ENCODE measurements at places on chromosomes 5 and 9.

- DNase-seq = peak; percentile 93
Measured at GRCh38 chr5:89399548-89399947, 516.6 kb upstream of the MEF2C start.

DNA sequence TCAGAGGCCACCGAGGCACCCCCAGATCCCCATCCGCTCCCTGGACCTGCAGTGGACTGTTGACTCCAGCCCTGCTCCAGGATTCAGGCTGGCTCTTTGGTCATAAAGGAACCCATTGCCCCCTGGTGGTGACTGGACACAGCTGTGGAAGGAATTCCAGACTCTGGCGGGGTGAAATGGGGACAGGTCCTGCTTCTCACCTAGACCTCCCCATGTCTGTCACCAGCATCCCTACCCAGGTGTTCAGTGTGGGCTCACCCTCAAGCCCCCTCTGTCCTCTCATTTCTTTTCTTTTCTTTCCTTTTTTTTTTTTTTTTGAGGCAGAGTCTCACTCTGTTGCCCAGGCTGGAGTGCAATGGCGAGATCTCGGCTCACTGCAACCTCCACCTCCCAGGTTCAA, 25.5 kb upstream of the STXBP1 start:
- DNase-seq = peak; percentile 78

GRCh38 chr9:132142924-132143323, 18.9 kb upstream of the NTNG2 start:
- DNase-seq = no peak

GRCh38 chr5:163838738-163839137, 333.3 kb downstream of the MAT2B start:
- DNase-seq = no peak

DNA sequence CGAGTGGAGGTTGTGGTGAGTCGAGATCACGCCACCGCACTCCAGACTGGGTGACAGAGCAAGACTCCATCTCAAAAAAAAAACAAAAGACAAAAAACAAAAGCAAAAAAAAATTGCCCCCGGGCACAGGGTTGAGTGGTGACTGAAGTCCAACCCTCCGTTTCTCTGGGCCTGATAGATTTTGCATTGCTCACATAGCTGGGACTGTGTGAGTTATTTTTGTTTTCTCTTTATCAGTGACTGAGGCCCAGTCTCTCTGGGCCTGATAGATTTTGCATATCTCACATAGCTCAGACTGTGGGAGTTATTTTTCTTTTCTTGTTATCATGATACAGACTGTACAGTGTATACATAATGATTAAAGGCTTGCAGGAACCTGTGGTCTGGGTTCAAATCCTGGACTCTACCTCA, 2.6 kb upstream of the SLC28A3 start:
- DNase-seq = no peak

- no peak for DNase-seq
Measured at GRCh38 chr5:73417303-73418034, 31.1 kb downstream of the FOXD1 start.

DNA sequence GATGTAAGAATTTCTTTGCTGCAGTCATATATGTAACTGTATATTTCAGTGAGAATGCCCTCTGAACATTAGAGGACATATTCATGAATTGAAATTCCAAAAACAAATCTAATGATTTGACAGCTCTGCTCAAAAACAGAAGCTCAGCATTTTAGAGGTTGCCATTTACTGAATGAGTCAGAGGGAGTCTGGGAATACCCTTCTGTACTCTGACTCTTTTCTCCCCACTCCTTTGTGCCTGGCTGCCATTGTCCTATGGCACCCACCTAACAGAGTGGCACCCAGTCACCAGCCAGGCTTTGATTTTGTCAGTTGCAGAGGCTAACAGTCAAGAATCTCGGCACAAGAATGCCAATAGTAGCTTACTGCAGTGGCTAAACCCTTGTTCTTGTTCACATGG, 133.6 kb downstream of the ATG10 start:
- DNase-seq = peak; percentile 14

DNA sequence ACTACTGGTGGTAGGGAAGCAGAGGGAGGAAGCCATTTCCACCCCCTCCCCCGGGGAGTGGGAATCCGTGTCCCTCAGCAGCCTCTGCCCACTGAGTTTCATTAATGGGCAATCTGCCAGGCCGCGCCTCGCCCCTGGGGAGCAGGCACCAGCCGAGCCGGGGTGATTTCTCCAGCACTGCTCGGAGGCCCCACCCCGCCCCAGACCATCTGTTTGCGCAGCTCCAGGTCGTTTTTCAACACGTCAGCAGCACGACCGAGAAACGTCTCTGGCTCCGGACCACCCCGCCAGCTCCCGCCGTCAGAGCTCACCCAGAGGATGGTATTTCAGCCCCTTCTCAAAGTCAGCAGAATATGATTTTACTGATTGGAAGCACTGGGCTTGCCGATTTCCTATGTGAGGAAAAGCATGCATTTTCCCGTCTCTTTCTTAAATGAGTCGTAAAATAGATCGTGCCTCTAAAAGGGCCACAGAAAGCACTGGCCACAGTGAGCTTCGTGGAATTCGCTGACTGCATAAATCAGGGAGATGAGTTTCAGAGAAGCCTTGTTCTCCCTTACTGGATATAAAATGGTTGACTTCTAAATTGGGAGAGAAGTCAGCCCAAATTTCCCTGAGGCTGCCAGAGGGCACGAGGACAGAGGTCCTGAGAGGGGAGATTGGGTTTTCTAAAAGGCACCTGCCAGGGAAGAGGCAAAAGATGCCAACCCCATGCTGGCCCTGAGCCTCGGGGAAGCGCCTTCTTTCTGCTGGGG, 47.0 kb downstream of the OLFM1 start:
- no peak for DNase-seq

- peak; percentile 89 for DNase-seq
Measured at GRCh38 chr9:73149371-73150067, 2.1 kb upstream of the ANXA1 start.

- no peak for DNase-seq
Measured at GRCh38 chr9:120572472-120572871, 7.5 kb downstream of the CDK5RAP2 start.

- DNase-seq = no peak
Measured at GRCh38 chr9:123823194-123823947, 106.6 kb downstream of the DENND1A start.

DNA sequence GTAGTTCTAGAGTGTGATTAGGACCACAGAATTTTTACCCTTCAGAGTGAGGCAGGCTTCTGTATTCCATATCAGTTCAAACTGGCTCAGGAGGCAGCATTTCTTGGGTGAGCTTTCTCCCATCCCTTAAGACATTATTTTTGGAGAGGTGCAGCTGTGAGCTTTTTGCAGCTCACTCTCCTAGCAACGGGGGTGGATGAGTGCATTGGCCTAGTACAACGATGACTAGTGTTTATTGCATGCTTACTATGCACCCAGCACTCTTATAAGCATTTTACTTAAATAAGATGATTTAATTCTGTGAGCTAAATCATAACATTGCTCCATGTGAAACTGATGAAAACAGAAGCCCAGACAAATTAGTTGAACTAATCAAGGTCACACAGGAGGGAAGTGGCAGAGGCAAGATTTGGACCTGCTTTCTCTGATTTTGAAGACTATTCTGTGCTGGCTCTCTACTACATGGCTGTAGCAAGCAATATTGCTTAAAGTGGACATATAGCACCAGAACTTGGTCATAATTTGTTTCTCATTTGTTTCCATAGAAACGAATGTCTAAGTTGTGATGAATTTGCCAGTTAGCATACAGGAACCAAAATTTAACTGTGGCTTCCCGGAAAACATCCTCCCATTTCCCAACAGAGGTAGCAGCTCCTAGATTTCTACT, 372.1 kb upstream of the RIOK2 start:
- DNase-seq = no peak

GRCh38 chr9:83978992-83979811, 813 bp downstream of the HNRNPK start:
- peak; percentile 87 for DNase-seq

DNA sequence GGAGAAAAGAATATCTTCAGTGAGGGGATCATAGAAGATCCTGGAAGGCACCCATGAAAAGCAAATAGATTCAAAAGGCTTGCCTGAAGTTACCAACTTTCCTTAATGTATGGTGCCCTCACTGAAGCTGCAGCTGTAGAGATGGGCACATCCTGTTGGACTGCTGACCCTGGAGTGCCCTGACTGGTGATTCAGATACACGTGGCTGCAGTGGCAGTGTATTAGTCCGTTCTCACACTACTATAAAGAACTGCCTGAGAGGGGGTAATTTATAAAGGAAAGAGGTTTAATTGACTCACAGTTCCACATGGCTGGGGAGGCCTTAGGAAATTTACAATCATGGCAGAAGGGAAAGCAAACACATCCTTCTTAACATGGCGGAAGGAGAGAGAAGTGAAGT, 80.3 kb downstream of the OSMR start:
- no peak for DNase-seq

DNA sequence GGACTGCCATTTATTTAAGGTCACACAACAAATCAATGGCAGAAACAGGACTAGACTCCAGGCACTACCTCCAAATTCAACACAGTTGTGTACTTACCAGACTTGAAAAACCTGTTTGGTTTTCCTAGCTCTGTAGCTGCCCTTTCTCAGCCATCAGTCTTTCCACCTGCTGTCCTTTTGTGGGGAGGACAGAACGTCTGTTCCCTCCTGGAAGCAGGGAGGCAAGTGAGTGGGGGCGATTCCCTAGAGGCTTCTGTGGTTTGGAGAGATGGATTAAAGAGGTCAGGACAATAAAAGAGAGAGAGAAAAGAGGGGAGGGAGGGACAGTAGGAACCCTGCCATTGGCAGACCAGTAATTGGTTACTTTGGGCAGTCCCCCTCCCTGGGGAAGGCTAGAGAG, 14.7 kb downstream of the ASTN2 start:
- no peak for DNase-seq

DNA sequence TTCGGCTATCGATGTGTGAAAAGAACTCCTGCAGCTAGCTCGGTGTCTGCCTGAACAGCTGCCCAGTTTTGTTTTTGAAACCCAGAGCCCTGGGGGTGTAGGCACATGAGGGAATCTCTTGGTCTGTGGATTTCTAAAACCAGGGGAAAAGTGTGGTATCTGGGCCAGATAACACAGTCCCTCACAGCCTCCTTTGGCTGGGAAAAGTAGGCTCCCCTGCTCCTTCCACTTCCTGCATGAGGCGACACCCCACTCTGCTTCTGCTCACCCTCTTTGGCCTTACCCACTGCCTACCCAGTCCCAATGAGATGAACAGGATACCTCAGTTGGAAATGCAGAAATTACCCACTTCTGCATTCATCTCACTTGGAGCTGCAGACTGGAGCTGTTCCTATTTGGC, 9.5 kb upstream of the CDO1 start:
- no peak for DNase-seq

DNA sequence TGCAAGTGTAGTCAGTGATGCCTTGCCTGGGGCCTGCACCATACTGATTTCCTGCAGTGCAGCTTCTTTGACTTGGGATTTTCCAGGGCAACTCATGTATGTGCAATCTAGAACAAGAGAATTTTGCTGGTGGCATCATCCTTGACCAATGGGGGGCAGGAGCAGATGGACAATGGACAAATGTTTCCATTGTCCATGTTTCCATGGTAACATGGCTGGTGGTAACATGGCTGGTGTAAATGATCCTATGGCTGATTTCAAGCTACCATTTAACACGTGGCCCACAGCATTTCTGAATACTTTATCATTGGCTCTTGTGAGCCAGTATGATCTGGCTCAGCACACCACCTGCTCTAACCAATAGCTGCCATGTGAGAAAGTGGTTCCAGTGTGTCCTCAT, 130.1 kb upstream of the OSMR start:
- DNase-seq = no peak

- DNase-seq = no peak
Measured at GRCh38 chr5:27502236-27502635, 463.9 kb upstream of the CDH9 start.

- DNase-seq = no peak
Measured at GRCh38 chr5:176870110-176870591, 29.0 kb downstream of the HK3 start.

DNA sequence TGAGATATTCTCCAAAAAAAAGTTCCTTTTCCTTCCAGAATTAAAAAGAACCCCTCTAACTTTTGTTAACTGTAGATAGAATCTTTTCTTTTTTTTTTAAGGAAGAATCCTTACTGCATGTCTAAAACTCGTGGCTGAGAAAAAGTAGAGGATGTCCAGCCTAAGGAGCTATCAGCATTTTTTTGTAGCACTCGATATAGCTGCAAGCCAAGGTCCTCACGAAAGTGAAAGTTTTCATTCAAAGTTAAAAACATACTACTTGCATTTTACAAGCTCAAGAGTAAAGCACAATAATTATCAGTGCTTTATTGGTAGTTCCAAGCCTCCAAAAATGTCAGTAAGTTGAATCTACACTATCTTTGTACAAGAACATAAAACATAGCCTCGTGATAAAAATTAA, 28.7 kb upstream of the ZSWIM6 start:
- peak; percentile 41 for DNase-seq

DNA sequence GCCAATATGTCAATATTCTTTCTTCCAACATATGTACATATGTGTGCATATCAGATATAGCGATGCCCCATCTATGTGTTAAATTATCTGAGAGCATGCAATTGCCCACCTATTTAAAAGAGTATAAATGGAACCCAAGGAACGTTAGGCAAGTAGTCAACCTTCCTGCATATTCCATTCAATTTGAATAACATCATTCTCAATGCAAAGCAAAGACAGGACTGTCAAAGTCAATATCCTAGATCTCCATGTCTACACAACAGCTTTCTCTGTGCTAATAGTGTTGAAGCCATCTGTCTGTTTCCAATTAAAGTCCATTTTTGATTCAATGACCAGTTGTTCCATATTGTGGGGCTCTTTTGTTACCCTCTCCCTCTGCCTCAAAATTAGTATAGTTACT, 85.3 kb upstream of the COX7C start:
- no peak for DNase-seq

DNA sequence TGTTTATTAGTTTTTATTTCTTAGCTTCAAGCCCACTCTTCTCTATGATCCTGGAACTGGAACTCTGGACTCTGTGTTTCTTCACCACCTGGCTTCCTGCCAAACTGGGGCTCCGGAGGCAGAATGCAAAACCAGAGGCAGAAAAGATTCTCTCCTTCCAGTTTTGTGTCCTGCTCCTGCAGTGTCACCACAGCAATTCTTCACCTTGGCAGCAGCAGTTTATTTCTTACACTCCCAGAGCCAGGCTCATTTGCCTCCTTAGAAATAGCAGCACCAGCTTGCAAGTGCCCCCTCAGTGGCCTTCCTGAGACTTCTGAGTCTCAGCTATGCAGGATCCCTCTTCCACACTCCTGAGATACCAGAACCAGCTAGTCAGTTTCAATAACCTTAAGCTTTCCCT, 26.7 kb upstream of the CAMK4 start:
- DNase-seq = no peak

- DNase-seq = peak; percentile 92
Measured at GRCh38 chr5:140273401-140273877, 29.5 kb downstream of the PFDN1 start.

DNA sequence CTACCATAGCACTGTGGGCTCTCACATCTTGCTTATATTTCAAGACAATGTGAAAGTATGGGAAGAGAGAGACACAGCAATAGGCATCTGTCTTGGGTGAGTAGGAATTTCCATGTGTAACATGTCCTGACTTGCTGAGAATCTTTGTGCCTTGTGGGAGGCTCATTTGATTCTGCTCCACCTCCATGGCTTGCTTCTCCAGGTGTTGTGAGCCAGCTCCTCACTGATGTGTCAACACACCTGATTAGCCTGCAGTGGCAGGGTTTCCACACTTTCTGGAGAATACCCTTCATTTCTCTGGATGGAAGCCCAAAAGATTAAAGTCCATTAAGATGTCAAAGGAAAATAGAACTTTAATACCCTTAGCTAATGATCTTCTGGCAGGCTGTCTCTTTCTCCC, 613.6 kb downstream of the ZNF608 start:
- no peak for DNase-seq

GRCh38 chr9:81146684-81147337, 542.5 kb downstream of the TLE1 start:
- DNase-seq = no peak

Data from inflammatory macrophage treated with lipopolysaccharide for 4 hours (primary cell).